ENCODE measurements at places on chromosomes 12 and 14.

GRCh38 chr12:109773384-109774011, 59.7 kb downstream of the TRPV4 start:
- no peak for DNase-seq

DNA sequence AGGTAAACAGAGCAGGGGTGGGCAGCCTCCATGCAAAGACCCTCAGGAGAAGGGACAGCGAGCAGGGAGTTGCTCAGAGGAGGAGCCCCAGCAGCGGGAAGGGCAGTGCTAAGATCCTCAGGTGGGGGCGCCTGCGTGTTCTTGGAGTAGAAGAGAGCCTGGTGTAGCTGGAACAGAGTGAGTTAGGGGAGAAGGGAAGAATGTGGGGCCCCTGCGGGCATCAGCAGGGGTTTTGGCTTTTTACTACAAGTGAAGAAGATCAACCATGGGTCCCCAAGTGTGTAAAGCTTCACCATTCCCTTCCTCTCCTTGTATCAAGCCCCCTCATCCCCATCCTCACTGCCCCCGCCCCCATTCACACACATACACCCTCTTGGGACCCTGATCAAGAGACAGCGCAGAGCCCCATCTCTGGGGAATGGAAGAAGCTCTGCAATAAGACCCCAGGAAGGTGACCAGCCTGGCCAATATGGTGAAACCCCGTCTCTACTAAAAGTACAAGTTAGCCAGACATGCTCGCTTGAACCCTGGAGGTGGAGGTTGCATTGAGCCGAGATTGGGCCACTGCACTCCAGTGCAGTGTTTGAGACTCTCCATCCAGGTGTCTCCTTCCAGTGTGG, 10.2 kb upstream of the TMEM119 start:
- DNase-seq = no peak

DNA sequence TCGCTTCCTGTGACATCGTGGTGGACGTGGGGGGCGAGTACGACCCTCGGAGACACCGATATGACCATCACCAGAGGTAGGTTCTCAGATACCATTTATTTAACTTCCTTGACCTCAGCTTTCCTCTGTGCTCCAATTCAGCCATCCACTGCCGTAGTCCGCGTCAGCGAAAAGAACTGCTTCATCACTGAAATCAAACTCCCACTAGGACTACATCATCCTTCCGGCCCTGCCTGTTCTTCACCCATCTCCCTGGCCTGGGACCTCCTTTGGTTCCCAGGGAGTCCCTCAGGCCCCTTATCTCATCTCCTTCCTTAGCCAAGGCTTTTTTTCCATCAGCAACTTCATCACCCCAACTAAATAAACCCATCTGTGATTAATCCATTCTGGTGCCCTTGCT, 692 bp downstream of the MYG1 start:
- peak; percentile 28 for DNase-seq

- no peak for DNase-seq
Observed at GRCh38 chr14:89614009-89614691, 197.1 kb upstream of the FOXN3 start.

DNA sequence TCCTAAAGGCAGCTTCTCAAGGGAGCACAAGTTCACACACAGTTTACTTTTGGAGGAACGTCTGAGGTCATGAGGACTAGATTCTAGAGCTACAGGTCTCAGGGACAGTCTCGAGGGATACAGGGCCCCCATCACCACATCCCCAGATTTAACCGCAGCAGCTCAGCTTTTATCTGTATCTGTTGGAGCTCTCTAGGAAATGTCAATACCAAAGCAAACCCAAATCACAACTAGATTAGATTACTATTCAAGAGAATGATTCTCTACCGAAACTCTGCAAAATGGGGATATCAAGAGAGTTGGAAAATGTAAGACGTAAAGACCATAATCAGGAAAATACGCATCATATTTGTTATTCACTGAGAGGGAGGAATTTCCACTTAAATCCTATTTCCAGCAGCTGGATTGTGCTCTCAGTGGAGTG, 4.0 kb upstream of the MYRFL start:
- no peak for DNase-seq

DNA sequence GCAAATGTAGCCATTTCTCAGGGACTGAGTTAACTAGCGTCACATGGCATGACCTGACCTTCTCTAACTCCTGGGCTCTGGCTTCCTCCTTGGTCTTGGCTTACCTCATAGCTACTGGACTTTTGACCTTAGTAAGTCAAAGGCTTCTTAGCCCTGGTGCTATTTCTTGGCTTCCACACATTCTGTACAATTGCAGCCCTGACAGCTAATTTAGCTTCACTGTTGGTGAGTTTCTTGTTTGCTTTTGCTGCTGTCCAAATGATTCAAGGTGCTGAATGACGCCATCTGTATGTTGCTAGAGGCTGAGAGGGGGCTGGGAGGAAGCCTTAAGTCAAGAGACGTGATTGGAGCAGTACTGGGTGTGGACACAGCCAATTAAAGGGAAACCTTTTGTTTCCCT, 202.7 kb downstream of the PRKD1 start:
- DNase-seq = peak; percentile 47

- DNase-seq = no peak
Observed at GRCh38 chr12:39915249-39915648, 190.6 kb downstream of the SLC2A13 start.

DNA sequence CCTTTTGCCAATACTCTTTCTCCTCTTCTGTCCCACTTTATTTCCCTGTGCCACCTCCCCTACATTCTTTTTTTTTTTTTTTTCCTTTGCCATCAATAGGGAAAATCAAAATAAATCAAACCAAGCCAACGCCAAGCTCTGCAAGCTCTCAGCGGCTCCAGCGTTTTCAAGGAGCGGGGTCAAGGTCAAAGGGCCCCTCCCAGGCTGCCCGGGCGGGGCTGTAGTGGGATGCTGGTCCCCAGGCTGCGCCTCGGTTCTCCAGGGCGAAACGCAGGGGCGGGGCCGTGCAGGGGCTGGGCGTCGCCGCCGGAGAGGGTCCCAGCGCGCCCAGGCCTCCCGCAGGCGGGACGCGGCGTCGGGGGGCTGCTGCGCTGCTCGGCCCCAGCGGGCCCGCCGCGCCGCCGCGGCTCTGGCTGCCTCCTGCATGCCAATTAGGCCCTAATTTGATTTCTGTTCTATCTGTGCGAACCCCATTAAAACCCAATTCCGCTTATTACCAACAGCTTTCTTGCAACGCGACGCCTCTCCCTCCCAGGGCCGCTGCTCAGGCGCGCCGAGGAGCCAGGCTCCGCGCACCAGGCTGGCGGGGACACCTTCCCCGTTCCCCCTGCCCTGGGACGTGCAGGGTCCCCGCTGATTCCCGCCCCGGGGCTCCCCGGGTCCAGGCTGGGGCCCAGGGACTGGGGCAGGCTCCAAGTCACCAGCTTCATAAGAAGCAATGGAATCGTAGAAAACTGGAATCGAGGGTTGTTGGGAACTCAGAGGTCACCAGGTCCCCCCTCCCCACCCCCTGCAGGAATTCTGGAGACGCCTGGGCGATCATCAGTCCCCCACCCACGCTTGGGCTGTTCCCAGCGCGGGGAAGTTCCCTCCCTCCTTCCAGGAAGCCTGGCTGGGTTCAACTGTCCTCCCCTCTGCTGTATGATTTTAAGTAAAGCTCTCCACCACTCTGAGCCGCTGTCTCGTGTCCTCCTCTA, 50.7 kb upstream of the MAP1LC3B2 start:
- peak; percentile 24 for DNase-seq

GRCh38 chr12:45231515-45232145, 15.7 kb downstream of the ANO6 start:
- DNase-seq = peak; percentile 88

DNA sequence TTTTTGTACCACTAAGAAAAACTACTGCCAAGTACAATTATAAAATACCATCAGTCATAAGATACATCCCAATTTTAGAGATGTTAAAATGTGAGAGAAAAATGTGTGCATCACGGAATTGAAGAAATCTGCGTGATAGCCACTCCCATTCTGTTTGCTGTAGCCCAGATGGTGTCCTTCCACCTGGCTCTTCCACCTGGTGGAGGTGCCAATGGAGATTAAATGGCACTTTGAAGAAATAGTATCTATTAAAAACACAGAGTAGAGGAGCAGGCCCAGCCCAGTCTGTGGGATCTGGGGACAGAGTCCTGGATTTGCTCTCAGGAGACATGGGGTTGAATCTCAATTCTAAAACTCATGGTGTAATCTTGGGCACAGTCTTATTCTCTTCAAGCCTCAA, 35.5 kb downstream of the TSPAN11 start:
- DNase-seq = no peak

GRCh38 chr12:117067016-117067415, 32.2 kb downstream of the TESC start:
- DNase-seq = no peak

DNA sequence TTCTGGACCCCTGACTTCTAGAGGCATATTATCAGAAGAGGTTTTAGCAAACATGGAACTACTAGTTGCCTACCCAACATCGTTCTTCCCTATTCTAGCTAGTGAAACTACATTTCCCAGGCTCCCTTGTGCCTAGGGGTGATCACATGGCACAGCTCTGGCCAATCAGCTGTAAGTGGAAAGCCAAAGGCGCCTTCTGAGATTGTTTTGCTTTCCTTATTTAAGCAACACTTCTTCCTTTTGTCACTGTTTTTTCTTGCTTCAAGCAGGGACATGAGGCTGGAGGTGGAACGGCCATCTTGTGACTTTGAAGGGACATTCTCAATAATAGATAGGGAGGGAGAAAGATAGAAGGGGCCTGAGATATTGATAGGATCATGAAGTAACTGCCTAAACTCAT, 136.7 kb downstream of the ZNF664 start:
- peak; percentile 26 for DNase-seq

- DNase-seq = peak; percentile 10
Observed at GRCh38 chr12:16076557-16076956, 165.4 kb downstream of the DERA start.

DNA sequence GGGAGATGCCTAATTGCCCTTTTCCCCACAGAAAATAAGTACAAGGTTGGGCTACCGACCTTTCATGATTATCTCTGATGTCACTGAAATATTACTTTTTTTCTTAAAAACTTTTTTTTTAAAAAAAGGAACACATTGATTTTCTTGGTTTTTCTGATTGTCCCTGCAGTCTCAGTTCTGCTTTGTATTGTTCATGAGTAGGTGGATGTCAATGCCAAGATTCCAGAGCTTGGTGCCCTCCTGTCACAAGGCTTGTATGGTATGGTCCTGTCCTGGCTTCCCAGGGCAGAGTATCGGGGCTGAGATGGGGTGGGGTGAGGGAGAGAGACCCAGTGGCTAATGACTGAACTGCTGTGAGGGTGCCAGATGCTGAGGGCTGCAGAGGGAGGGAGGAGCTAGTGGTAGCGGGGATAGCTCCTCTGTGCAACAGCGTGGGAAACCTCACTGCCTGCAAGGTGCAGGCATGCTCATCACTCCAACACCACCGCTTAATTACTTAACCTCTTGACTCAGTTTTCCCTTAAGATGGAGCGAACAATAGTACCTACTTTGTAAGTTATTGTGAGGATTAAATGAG, 4.4 kb upstream of the CTDSP2 start:
- DNase-seq = no peak

- DNase-seq = no peak
Observed at GRCh38 chr12:70264067-70264867, 21.0 kb downstream of the CNOT2 start.

Data from fibroblast of skin of right biceps (primary cell).